Activated T-cell treated with anti-CD3 and anti-CD28 coated beads, Interleukin-2, amount 50 U/mL, for 24 hours (primary cell): ENCODE measurements at places on chromosomes 4 and X.

- no peak overlapping the region for H3K4me3 ChIP-seq
- no peaks in the 10 kb centered on the region for H3K4me1 ChIP-seq
- peaks cover 30% of the 10 kb centered on the region for H3K27me3 ChIP-seq
- H3K27ac ChIP-seq, result no peak overlapping the region
- DNase-seq, result no peak
Measured at GRCh38 chrX:19183761-19184477, 61.7 kb upstream of the ADGRG2 start.

- H3K27me3 ChIP-seq, result peaks cover 11% of the 10 kb centered on the region
- no peak overlapping the region for H3K27ac ChIP-seq
- H3K4me1 ChIP-seq, result no peaks in the 10 kb centered on the region
- DNase-seq, result no peak
- no peak overlapping the region for H3K4me3 ChIP-seq
- no peaks in the 10 kb centered on the region for H3K36me3 ChIP-seq
Measured at GRCh38 chrX:125101971-125102755, 217.5 kb upstream of the TEX13C start.

- H3K27me3 ChIP-seq, result no peaks in the 10 kb centered on the region
- H3K4me3 ChIP-seq, result no peak overlapping the region
- H3K4me1 ChIP-seq, result no peaks in the 10 kb centered on the region
- no peaks in the 10 kb centered on the region for H3K36me3 ChIP-seq
- H3K27ac ChIP-seq, result no peak overlapping the region
- DNase-seq, result no peak
Measured at GRCh38 chr4:136864604-136865185, 667.6 kb downstream of the PCDH18 start.

DNA sequence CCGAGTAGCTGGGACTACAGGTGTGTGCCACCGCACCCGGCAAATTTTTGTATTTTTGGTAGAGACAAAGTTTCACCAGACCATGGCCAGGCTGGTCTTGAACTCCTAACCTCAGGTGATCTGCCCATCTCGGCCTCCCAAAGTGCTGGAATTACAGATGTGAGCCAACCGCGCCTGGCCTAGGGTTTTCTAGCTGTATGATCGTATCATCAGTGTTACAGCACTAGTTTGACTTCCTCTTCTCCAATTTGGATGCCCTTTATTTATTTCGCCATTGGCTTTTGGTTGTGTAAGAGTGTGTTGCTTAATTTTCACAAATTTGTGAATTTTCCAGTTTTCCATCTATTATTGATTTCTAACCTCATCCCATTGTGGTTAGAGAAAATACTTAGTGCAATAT is 5.2 kb downstream of the TKTL1 start:
- H3K36me3 ChIP-seq, result no peaks in the 10 kb centered on the region
- H3K4me1 ChIP-seq, result no peaks in the 10 kb centered on the region
- H3K4me3 ChIP-seq, result no peak overlapping the region
- DNase-seq, result no peak
- H3K27ac ChIP-seq, result no peak overlapping the region

DNA sequence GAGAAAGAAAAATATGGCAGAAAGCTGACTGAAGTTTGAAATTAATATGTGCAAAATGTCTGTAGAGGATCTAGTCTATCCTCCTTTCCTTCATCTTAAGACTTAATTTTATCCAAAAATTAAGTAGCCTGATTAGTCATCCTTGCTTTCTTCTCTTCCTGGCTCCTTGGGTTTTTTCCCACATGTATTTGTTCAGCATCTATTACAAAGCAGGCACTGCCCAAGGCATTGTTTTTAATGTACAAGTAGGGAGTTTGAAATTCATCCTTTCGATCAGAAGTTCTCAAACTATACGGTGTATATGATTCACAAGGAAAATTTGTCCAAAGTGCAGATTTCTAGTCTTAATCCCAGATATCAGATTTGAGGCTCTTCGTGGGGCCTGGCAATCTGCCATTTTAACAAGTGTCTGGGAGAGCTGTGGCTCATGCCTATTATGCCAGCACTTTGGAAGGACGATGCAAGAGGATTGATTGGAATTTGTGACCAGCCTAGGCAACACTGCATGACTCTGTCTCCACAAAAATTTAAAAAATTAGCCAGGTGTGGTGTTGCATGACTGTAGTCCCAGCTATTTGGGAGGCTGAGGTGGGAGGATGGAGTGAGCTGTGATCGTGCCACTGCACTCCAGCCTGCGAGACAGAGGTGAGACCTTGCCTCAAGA is 19.4 kb upstream of the YTHDC1 start:
- H3K27me3 ChIP-seq, result peaks cover 10% of the 10 kb centered on the region
- peaks cover 17% of the 10 kb centered on the region for H3K4me1 ChIP-seq

GRCh38 chr4:86357608-86358007 is 2.2 kb downstream of the MAPK10 start:
- H3K36me3 ChIP-seq, result no peaks in the 10 kb centered on the region
- H3K27ac ChIP-seq, result no peak overlapping the region
- DNase-seq, result no peak
- no peak overlapping the region for H3K4me3 ChIP-seq
- H3K4me1 ChIP-seq, result peaks cover 19% of the 10 kb centered on the region

- H3K36me3 ChIP-seq, result no peaks in the 10 kb centered on the region
- no peak overlapping the region for H3K27ac ChIP-seq
- no peak for DNase-seq
- H3K4me3 ChIP-seq, result no peak overlapping the region
Measured at GRCh38 chrX:124814106-124814505, 467.7 kb downstream of the SH2D1A start.

- no peak overlapping the region for H3K27ac ChIP-seq
- H3K36me3 ChIP-seq, result peaks cover 4% of the 10 kb centered on the region
- no peak for DNase-seq
Measured at GRCh38 chrX:21412883-21413282, 38.7 kb downstream of the CNKSR2 start.

- no peak overlapping the region for H3K27ac ChIP-seq
- no peak overlapping the region for H3K4me3 ChIP-seq
- H3K36me3 ChIP-seq, result no peaks in the 10 kb centered on the region
- no peak for DNase-seq
- H3K4me1 ChIP-seq, result no peaks in the 10 kb centered on the region
- no peaks in the 10 kb centered on the region for H3K27me3 ChIP-seq
Measured at GRCh38 chr4:79185526-79186045, 140.3 kb downstream of the NAA11 start.

GRCh38 chr4:95317085-95317793 is 231.5 kb downstream of the UNC5C start:
- no peaks in the 10 kb centered on the region for H3K36me3 ChIP-seq
- H3K4me1 ChIP-seq, result no peaks in the 10 kb centered on the region
- H3K27ac ChIP-seq, result no peak overlapping the region

DNA sequence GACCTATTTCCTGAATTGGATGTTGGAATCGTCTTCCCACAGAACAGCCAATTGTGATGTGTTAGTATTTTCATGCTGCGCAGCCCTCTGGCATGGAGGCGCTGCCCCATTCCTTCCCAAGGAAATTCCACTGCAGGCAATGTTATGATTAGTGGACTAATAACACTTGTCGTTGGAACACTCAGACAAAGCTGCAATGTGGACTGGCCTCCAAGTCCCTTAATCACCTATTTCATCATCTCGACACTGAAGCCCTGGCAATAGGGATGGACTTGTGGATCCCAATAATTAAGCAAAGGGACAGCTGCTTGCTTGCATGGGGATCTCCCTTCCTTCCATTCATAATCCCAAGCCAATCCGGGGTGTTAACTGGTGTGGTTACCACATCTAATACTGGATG is 78.8 kb upstream of the PLAC1 start:
- H3K36me3 ChIP-seq, result no peaks in the 10 kb centered on the region
- no peak overlapping the region for H3K4me3 ChIP-seq
- no peak overlapping the region for H3K27ac ChIP-seq
- DNase-seq, result no peak

GRCh38 chr4:74006009-74006476 is 7.6 kb upstream of the CXCL5 start:
- H3K27me3 ChIP-seq, result peaks cover 2% of the 10 kb centered on the region
- H3K4me1 ChIP-seq, result no peaks in the 10 kb centered on the region
- no peaks in the 10 kb centered on the region for H3K36me3 ChIP-seq
- H3K4me3 ChIP-seq, result no peak overlapping the region

GRCh38 chrX:70033348-70034051 is 16.2 kb downstream of the AWAT2 start:
- peaks cover 29% of the 10 kb centered on the region for H3K27me3 ChIP-seq
- H3K4me3 ChIP-seq, result no peak overlapping the region
- no peaks in the 10 kb centered on the region for H3K36me3 ChIP-seq
- peak; percentile 45 for DNase-seq
- H3K27ac ChIP-seq, result no peak overlapping the region
- H3K4me1 ChIP-seq, result peaks cover 3% of the 10 kb centered on the region

GRCh38 chr4:184417802-184418511 is 56.4 kb downstream of the IRF2 start:
- peak overlapping the region; percentile 97 for H3K27ac ChIP-seq
- no peaks in the 10 kb centered on the region for H3K27me3 ChIP-seq
- peaks cover 91% of the 10 kb centered on the region for H3K4me1 ChIP-seq
- H3K36me3 ChIP-seq, result peaks cover 82% of the 10 kb centered on the region
- peak; percentile 56 for DNase-seq
- peak overlapping the region; percentile 71 for H3K4me3 ChIP-seq

GRCh38 chr4:152109531-152110509 is 349.0 kb upstream of the GATB start:
- no peaks in the 10 kb centered on the region for H3K36me3 ChIP-seq
- H3K27me3 ChIP-seq, result no peaks in the 10 kb centered on the region
- H3K4me1 ChIP-seq, result peaks cover 79% of the 10 kb centered on the region
- H3K27ac ChIP-seq, result peak overlapping the region; percentile 56

GRCh38 chrX:39813631-39814277 is 284.0 kb downstream of the BCOR start:
- no peaks in the 10 kb centered on the region for H3K36me3 ChIP-seq
- peaks cover 63% of the 10 kb centered on the region for H3K27me3 ChIP-seq
- no peak overlapping the region for H3K4me3 ChIP-seq

DNA sequence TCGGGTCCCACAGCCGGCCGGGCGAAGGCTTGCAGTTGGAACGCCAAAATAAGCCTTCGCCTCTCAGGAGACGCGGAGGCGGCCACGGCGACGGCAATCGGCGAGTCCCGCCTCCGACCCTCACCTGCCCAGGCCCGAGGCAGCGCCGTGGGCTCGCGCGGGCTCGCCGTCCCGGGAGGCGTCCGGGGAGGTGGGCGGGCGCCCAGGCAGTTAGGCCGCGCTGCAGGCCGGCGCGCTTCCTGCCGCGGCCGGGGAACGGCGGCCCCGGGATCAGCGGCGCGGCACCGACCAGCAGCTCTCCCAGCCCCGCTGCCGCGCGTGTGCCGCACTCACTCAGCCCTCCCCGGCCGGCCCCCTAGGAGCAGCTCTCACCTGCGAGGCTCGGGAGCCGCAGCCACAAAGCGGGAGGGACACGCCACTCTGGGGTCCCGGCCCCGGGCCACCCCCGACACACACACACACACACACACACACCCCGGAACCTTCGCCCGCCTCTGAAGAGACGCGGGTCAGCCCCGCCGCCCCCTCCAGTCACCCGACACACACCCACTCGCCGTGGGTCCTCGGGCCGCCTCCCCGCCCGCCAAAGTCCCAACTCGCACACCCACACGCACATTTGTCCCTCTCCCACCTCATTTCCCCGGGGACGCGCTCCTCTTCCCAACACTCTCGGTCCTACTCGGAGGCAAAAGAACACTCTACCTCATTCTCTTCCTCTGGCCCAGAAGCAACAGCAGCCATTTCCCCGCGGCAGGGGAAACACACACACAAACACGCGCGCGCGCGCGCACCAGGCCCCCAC is at the start of gene CNOT6L:
CNOT6L (minus strand) TSS at position 767 of the 802 bp plus-strand sequence; CDS start at position 707, 60 bp downstream.
- peak within 1 kb of the TSS; percentile 99 for H3K27ac ChIP-seq
- peak within 1 kb of the TSS; percentile 95 for H3K4me3 ChIP-seq
- H3K27me3 ChIP-seq, result no peaks in the 10 kb centered on the region
- H3K36me3 ChIP-seq, result peaks cover 33% of the 10 kb centered on the region
- H3K4me1 ChIP-seq, result peaks cover 57% of the 10 kb centered on the region

- H3K27ac ChIP-seq, result peak overlapping the region; percentile 93
- peak overlapping the region; percentile 90 for H3K4me3 ChIP-seq
- H3K27me3 ChIP-seq, result no peaks in the 10 kb centered on the region
- peak; percentile 58 for DNase-seq
- peaks cover 23% of the 10 kb centered on the region for H3K36me3 ChIP-seq
Measured at GRCh38 chr4:3074846-3075651, 568 bp downstream of the HTT start.

- no peak overlapping the region for H3K4me3 ChIP-seq
- no peak for DNase-seq
- peaks cover 3% of the 10 kb centered on the region for H3K4me1 ChIP-seq
Measured at GRCh38 chr4:52572936-52573485, 86.1 kb downstream of the USP46 start.

DNA sequence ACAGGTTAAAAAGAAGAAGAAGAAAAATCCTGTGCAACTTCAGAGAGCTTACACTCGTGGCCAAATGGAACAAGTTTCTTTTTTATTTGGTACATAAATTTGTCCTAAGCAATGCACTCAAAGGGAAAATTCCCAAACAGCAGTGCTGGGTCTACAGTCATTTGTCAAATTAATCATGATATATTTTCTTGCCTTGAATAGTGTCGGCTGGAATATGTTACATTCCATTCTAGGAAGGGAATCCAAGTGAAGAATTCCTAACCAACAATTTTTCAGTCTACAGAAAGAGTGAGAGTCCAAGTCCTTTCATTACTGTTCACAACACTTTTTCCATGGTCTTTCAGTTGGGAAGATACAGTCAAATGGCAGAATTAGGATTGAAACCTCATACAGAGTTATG is 63.9 kb downstream of the HAND2 start:
- H3K27me3 ChIP-seq, result peaks cover 6% of the 10 kb centered on the region
- no peaks in the 10 kb centered on the region for H3K4me1 ChIP-seq
- H3K36me3 ChIP-seq, result no peaks in the 10 kb centered on the region
- DNase-seq, result no peak
- H3K27ac ChIP-seq, result no peak overlapping the region

GRCh38 chrX:17553469-17553868 is 178.5 kb downstream of the NHS start:
- H3K27me3 ChIP-seq, result peaks cover 51% of the 10 kb centered on the region
- H3K36me3 ChIP-seq, result no peaks in the 10 kb centered on the region
- H3K27ac ChIP-seq, result no peak overlapping the region
- H3K4me3 ChIP-seq, result no peak overlapping the region
- no peak for DNase-seq

- H3K36me3 ChIP-seq, result no peaks in the 10 kb centered on the region
- no peak overlapping the region for H3K4me3 ChIP-seq
- DNase-seq, result no peak
- no peak overlapping the region for H3K27ac ChIP-seq
Measured at GRCh38 chr4:176896211-176896610, 103.5 kb upstream of the VEGFC start.

DNA sequence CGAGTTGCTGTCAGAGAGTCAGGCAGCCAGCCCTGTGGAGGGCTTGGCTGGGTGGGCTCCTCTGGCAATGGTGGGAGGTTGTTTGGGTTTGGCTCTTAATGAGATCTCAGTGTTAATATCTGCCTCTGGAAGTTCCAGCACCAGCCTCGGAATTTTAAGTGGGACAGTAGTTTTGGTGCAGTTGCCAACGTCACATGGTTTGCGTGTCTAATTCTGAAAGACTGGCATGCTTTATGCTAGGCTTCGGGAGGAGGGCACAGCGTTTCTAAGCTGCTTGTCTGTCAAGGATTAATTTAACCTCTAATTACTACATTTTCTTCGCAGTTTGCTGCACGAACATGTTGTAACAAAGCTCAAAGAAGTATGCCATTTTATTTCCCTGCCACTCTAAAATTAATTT is 9.2 kb downstream of the MAMLD1 start:
- H3K4me3 ChIP-seq, result no peak overlapping the region
- peaks cover 12% of the 10 kb centered on the region for H3K27me3 ChIP-seq
- no peak for DNase-seq
- H3K36me3 ChIP-seq, result no peaks in the 10 kb centered on the region
- H3K27ac ChIP-seq, result no peak overlapping the region

- H3K27me3 ChIP-seq, result peaks cover 2% of the 10 kb centered on the region
- no peak overlapping the region for H3K4me3 ChIP-seq
- H3K27ac ChIP-seq, result no peak overlapping the region
- DNase-seq, result no peak
- no peaks in the 10 kb centered on the region for H3K36me3 ChIP-seq
Measured at GRCh38 chr4:69888336-69888735, 28.4 kb upstream of the SULT1E1 start.
